ENCODE measurements at places on chromosomes 7 and 10. TPM values are rescaled to one million over a fixed set of nuclear protein-coding genes. Genes with fewer than 3 reads are reported as not detected.

WBP1L gene
- 46.8 TPM for total RNA-seq

DNA2 gene
- total RNA-seq = 11.1 TPM

DNA sequence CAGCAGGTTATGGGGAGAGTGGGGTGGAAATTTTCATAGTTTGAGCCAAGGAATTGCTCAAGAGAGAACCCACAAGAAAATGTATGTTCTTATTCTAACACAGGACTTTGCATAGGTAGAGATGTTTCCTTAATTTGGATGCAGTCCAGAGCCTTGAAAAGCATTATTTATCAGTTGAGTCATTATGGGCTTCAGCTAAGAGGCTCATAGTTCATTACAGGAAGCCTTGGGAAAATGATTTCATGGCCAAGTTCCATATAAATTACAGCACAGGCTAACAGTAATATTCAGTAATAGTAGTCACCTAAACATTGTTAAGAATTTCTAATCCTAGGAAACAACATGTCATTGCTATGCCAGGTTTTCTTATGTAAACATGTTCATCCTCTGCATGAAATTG lies 131.1 kb upstream of the PTPRZ1 start:
- no peak for DNase-seq

- peak; percentile 36 for DNase-seq
Observed at GRCh38 chr10:110600487-110601101, 33.1 kb downstream of the SMC3 start.

- no peak for DNase-seq
Observed at GRCh38 chr7:2613931-2614600, 17.7 kb upstream of the TTYH3 start.

DNA sequence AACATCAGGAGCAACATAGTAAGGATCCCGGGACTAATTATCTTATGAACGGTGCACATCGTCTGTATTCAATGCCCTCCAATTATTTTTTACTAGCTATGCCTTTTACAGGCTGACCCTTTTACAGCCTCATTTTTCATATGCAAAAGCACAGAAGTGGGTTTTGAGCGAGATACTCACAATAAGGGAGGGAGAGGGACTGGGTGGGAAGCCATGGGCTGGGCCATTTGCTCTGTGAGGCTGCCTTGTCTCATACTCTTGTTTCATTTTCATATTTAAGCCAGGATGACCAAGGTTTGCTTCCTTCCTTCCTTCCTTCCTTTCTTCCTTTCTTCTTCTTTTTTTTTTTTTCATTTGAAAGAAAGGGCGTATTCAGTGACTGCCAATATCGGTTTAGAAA lies 259.3 kb downstream of the TRIL start:
- no peak for DNase-seq

DNA sequence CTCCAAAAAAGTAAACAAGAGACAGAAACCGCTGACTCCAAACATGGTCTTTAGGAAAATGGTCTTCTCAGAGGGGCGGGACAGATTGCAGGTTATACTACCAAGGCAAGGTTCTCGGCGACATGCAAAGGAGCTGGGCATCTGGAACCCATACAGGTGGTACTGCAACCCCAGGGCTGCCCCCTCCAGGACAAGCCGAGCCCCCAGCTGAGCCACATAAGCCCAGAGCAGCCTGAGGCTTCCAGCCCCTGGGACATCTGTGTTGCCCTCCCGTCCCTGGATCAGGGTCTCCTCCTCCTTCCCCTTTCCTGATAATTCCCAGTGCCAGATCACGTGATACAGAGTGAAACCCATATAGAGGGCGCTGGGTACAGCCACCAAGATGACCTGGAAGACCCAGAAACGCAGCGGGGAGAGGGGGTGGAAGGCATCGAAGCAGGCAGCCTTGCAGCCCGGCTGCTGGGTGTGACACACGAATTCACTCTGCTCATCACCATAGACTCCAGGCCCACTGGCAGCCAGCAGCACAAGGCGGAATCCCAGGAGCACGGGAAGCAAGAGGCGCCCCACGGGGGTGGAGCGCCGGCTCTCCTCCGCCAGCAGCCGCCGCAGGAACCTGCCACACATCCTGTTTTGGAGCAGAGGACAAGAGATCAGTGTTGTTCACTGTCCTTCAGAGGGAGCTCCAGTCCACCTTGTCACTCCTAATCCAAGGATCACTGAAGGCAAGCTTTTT lies at the start of gene GJC3:
GJC3 (minus strand) TSS at position 627 of the 736 bp plus-strand sequence; CDS start at position 627, 0 bp downstream.
- DNase-seq = peak; percentile 27

DNA sequence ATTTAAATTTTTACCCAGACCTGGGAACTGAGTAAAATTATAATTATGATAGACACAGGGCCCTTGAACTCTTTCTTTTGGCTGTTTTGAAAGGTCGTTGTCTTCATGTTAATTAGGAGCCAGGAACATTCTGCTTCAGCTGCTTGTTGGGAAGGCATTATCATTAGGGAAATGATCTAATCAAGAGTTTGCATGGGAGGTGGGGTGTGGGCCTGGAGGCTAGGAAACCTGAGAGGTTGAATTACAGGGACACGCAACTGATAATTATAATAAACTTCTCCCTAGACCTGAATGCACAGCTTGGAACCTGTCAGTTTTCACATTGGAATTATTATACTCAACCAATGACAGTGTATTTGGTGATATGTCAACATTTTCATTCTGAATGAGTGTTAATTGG lies 237.7 kb downstream of the CACNB2 start:
- no peak for DNase-seq

- peak; percentile 58 for DNase-seq
Observed at GRCh38 chr10:74056050-74056818, 58.3 kb downstream of the VCL start.

- DNase-seq = no peak
Observed at GRCh38 chr7:1847260-1848001, 177.4 kb downstream of the ELFN1 start.

- no peak for DNase-seq
Observed at GRCh38 chr7:133754708-133755107, 372.4 kb upstream of the LRGUK start.

GRCh38 chr7:127252778-127253280 lies at the start of gene GRM8:
Gene GRM8, minus strand, starts transcription at chr7:127252941.
- DNase-seq = no peak

DNA sequence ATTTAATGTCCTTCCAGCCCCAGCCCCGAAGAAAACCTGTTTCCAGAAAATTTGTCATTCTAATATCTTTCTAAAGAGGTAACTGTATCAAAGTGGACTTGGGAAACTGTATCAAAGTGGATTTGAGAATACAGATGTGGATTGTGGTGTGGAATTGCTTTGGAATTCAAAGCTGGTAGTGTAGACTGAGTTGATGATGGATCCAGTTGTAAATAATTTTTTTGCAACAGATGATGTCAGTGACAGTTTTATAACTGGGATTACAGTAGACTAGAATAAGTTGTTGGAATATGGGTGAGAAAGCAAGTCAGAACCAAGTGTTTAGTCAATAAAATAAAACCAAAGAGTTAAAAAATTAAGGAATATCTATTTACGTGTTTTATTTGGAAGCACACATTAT lies 202.1 kb downstream of the LRMDA start:
- no peak for DNase-seq

- no peak for DNase-seq
Observed at GRCh38 chr10:112375721-112376395, 1.9 kb downstream of the ACSL5 start.

DNA sequence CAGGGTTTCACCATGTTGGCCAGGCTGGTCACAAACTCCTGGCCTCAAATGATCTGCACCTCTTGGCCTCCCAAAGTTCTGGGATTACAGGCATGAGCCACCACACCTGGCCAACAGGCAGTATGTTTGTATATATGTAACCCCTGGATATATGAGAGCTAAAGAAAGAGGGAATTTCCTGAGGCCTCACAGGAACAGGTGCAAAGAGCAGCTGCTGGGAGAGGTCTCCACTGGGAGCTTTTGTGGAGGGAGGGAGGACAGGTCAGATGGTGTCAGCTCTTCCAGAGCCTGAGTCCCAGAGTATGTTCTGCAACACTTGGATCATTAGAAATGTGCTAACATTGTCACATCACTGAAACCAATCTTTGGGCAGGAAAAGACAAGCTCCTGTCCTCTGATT lies 110.1 kb upstream of the KIF5B start:
- no peak for DNase-seq

All from pulmonary artery endothelial cell (primary cell).